ENCODE measurements at places on chromosomes 2 and 18.
A peak's percentile ranks its signal among the peaks of the same experiment; 100 is the strongest.

- no peak for DNase-seq
Measured at GRCh38 chr2:229376866-229377265, 105.8 kb upstream of the PID1 start.

- DNase-seq = no peak
Measured at GRCh38 chr2:62202019-62202722, 6.3 kb downstream of the B3GNT2 start.

DNA sequence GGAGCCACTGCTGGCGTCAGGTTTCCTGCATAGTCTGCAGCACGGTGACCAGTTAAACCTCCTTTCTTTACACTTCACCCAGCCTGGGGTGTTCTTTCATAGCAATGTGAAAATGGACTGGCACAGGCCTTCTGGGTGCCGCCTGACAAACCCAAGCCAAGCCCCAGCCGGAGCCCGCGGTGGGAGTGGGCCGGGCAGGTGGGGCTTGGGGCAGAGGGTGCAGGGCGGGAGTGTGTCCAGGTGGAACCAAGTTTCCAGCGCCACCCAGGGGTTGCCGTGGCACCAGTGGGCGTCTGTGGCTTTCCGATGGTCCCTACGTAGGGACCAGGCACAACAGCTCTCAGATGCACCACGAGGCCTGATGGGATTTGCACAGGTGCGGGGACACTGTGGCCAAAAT lies 75.8 kb downstream of the RTP5 start:
- DNase-seq = no peak

DNA sequence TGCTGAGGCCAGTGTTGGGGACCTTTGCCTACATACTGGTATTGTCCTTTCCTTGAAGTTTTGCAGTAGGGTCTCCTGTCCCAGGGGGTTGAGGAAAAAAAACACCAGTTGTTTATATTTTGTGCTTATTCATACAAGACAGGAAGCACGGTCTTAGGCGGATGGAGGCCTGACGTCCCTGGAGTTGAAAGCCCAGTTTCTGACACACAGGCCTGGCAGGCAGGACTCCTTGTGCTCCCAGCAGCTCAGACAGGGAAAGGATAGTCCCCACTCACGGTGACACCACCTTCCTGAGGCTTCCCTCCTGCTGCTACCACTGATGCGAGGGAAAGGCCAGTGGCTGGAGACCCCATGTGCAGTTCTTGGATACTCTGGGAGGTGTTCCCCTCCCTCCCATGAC lies 15.5 kb upstream of the SP100 start:
- no peak for DNase-seq

DNA sequence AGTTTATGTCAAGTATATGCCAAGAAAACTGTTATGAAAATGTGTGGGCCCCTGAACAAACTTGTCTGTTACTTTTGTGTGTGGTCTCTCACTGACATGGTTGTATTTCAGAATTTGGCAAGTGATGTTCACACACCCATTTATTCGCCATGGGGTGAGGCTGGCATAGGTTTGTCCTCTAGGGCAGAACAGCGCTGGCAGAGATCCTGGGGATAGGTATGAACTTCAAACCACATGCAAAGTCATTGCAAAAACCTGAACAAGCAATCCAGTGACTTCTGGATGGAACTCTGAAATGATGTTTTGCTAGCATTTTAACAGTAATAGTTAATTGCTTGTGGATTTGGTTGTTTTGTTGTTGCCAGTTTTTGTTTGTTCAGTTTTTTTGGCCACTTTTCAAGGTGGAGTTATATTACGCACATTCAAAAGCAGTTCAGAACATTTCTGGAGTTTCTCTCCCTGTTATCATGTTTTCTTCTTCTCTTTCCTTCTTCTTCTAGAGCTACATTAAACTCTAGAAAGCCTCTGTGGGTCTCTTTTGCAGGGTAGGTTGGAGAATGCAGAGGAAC lies 78.5 kb downstream of the MDH1 start:
- no peak for DNase-seq

DNA sequence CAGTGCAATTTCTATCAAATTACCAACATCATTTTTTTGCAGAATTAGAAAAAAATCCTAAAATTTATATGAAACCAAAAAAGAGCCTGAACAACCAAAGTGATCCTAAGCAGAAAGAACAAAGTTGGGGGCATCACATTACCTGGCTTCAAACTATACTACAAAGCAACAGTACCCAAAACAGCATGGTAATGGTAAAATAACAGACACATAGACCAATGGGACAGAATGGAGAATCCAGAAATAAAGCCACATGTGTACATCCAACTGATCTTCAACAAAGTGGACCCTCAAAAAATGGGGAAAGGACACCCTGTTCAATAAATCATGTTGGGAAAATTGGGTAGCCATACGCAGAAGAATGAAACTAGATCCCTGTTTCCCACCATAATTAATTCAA lies 245.7 kb upstream of the CTAGE1 start:
- DNase-seq = no peak

DNA sequence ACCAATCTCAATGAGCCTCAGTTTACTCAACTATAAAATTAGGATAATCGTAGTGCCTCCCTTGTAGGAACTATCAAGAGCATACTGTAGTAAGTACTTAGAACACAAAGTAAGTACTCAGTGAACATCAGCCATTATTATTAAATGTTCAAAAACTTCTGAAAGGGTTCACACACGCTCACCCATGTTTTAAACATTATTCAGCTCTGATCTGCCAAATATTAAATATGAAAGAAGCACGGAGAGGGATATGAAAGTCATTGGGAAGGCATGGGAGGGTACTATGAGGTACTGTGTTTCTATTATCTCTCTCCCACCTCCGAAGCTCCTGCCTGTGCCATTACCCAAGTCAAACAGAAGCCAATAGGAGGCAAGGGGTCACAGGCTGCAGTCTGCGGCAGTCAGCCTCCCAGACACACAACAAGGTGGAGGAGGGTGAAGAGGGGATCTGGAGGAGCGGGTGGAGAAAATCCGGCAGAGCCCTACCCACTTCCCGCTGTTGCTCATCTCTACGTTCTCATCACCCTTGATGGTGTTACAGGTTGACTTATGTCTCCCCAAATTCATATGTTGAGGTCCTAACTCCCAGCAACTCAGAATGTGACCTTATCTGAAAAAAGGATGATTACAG lies 2.0 kb upstream of the TBC1D8 start:
- DNase-seq = no peak

- DNase-seq = no peak
Measured at GRCh38 chr18:40216856-40217255, 1738.2 kb upstream of the PIK3C3 start.

DNA sequence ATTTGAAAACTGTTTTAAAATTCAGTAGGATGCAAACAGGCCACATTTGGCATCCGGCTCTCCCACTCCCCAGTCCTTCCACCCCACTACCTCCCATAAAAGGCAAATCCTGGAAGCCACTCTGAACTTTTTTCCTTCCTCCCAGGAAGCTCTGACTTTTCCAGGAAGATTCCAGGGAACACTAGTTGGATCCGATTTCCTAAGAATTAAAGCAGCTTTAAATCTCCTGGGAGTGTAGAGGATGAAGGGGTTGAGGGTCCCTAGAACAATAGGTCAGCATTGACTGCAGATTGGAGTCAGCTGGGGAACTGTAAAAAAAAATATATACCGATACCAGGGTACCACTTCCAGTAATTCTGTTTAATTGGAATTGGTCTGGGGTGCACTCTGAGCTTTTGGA lies 76.9 kb downstream of the CRIM1 start:
- no peak for DNase-seq

DNA sequence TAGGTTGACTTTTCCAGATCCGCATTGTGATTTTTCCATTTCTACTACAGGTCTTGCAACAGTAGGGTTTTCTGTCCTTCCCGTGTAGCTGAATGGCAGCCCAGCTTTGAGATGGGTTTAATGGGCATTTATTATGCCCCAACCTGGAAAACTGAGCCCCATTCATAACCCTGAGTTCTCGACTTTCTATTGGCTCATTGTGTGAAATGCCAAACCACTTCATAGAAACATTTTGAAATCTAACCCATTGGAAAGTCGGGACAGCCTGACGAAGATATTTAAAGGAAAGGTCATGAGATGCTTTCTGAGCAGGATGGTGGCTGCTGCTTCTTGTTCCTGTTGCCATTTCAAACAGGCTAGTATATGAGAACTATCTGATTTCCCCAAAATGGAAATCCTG lies 203.5 kb downstream of the ZFP36L2 start:
- DNase-seq = no peak

- no peak for DNase-seq
Measured at GRCh38 chr2:152544638-152545037, 172.6 kb downstream of the PRPF40A start.

DNA sequence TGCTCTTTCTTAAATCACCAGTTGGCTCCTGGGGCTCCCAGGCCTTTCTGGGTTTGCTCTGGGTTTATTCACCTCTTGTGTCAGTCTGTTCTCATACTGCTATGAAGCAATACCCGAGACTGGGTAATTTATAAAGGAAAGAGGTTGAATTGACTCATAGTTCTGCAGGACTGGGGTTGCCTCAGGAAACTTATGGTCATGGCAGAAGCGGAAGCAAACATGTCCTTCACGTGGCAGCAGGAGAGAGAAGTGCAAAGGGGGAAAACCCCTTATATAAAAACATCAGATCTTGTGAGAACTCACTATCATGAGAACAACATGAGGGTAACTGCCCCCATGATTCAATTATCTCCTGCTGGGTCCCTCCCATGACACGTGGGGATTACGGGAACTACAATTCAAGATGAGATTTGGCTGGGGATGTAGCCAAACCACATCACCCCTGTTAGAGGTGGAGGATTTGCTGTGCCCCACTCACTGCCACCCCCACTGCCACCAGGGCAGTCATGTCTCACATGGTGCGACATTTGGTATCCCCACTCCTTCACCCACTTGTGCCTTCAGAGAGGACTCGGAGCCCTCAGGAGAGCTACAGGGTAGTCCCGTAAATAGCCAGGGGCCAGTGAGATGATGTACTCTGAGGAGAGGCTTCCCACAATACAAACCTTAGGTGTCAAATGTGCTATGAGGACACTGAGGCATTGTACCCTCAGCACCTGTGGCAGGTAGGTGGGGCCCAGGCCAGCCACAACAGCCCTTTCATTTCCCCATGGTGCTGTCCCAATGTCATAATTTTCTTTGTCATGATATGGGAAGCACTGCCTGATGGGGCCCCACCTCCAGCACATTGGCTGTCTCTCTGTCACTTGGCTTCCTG lies 35.7 kb downstream of the CDC42EP3 start:
- peak; percentile 57 for DNase-seq

DNA sequence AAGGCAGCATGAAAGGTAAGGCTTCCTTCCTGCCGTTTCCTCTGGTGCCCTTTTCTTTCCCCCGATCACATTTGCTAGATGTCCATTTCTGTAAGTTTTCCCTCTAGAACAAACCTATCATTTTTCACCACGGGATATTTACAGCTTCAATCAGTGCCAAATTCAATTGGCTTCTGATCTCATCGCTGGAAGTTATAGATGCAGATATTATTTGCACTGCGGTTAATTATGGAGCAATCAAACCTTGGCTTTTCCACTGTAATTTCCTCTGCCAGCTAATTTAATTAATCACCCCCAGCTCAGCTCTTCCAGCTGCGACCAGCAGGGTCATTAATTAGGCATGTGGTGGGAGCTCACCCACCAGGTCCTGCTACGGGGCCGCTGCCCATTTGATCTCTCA lies 86.1 kb downstream of the GBX2 start:
- DNase-seq = no peak

- no peak for DNase-seq
Measured at GRCh38 chr2:234608946-234609345, 112.1 kb upstream of the ARL4C start.

DNA sequence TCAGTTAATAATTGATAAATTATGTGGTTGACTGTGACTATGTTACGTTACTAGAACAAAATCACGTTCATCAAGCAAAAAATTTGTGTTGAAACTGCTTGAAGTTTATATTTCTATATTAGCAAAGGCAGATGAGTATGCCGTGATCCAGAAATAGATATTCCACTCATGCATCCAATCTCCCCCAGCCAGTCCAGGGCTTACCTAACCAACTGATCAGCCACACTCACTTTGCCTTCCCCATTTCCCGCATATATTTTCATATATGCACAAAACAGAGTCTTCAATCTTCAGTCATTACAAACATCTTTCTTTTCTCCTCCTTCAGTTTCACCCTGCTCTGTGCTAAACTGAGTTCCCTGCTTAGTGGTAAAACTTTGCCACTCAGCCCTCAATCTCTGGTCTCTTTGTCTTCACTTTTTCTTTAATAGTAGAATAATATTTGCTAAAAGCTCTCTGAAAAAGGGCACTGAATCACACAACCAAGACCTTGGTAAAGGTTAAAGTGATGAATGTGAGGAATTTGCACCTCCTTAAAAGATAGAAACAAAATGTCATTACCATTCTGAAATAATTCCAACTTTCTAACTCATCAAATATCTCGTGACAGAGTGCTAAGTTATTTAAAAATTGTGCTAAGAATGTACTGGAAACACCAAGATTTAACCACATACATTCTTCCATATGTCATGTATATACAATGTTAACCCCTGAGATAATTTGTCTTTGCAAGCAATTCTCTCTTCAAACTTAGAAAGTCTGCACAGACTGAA lies 893.2 kb upstream of the CRIM1 start:
- DNase-seq = no peak

DNA sequence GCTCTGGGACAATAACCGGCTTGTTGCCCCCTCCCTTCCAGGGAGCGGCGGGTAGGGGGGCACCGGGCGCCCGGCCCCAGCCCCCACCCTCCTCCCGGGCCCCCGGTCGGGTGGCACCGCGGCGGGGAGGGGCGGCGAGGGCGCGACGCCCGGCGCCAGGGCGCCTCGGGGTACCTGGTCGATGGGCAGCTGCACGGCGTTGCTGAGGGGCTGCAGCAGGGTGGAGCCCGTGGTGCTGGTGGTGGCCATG lies 193 bp downstream of the MBOAT2 start:
- no peak for DNase-seq

DNA sequence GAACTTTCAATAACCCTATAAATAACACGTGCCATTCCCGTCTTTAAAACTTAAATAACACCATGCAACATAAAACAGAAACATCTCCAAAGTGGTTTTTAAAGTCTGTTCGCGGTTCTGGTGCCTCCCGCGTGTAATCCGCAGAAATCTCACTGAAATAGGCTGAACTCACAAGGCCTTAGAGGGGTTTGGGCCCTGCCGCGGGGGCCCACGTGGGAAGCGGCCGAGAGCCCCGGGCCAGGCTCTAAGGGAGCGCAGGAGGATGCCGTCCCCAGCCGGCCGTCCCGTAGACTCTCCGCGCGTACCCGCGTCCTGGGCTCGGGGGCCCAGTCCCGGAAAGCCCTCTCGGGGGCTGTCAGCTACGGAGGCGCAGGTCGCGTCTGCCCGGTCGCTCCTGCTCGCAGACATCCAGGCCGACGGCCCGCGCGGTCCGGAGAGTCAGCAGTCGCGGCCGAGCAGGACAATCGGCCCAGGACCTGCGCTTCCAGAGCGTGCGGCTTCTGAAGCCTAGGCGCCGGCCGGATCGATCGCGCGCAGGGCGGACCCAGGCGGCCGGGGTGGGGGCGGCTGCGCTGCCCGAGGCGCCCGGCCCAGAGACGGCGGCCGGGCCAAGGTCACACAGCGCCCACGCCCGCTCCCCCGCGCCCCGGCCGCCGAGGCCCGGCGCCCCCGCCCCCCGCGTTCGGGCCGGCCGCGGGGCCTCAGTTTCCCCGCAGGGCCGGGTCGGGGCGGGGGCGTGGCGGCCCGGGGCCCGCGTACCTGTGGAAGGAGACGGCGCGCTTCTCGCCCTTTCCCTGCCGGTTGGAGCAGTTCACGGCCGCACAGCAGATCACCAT lies 558 bp downstream of the THAP4 start:
- no peak for DNase-seq

- DNase-seq = no peak
Measured at GRCh38 chr2:149573760-149574159, 13.8 kb downstream of the MMADHC start.

All from activated naive CD4-positive, alpha-beta T cell treated with anti-CD3 and anti-CD28 coated beads, Interleukin-2, amount 50 U/mL, for 72 hours (primary cell).